ENCODE measurements at places on chromosomes 13 and 19.

DNA sequence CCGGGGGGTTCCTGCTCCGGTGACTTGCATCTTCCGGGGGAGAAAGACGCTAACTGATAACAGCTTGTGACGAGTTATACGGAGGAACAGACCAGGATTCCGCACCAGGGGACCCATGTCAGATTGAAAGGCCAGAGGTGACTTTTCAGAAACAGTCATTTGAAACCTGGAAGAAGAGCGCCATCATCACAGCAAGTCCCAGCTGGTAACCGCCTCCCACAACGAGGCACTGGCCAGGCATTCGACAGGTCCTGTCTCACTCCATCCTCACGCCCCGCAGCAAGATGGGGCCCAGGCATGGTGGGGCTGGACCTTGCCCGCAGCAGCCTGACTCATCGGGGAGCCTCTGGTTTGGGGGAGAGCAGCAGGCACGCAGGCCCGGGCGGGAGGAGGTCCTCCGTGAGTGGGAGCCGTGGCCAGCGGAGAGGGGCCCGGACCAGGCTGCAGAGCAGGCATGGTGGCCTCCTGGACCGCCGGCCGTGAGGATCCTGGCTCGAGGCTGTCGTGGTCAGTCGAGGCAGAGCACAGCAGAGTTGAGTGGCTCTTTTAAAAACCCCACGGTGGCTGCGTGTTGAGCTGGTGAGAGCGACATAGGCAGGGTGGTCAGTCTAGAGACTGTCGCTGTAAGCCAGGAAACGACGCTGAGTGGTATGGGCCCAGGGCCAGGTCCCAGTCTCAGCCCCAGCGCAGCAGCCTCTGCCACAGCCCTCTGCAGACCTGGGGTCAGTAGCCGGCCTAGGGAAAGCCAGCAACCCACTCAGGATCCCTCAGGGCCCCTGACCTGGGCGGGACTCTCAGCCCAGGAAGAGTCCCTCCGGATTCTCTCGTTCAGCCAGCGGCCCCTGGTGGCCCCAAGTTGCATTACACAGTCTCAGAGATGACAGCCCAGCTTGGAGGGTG is 94.9 kb upstream of the MCF2L start:
- DNase-seq = peak; percentile 18

GRCh38 chr13:41199079-41199478 is 4.7 kb upstream of the KBTBD7 start:
- DNase-seq = no peak

- DNase-seq = peak; percentile 82
Measured at GRCh38 chr19:16070366-16070990, 5.8 kb upstream of the TPM4 start.

GRCh38 chr13:61029064-61029463 is 386.6 kb downstream of the PCDH20 start:
- DNase-seq = no peak

DNA sequence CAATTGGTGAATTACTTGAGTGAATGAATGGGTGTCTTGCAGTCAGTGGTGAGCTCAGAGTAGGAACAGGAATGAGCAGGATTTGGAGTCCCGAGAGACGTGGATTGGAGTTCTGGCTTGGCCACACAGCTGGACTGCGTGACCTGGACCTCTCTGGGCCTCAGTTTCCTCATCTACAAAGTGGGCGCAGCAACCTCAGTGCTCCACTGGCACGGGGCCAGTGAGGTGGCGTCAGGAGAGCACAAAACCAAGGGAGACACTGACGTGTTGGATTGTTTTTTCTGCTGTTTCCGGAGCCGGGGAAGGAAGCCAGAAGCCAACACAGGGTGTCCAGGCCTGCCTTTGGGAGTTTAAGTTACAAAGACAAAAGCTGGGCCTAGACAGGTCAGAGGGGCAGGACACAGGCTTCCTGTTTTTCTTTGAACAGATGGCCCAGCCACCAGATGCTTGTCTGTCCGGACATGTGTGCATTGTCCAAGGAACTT is 6.5 kb upstream of the DOCK6 start:
- DNase-seq = no peak

DNA sequence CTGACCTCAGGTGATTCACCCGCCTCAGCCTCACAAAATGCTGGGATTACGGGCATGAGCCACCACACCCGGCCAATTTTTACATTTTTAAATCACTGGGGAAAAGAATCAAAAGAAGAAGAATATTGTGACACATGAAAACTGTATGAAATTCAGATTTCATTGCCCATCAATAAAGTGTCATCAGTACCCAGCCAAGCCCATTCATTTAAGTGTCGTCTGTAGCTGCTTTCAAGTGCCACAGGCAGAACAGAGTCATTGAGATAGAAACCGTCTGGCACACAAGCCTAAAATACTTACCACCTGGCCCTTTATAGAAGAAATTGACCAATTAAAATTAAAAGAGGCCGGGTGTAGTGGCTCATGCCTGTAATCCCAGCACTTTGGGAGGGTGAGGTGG is 15.3 kb downstream of the COLGALT1 start:
- DNase-seq = no peak

GRCh38 chr19:31963746-31964145 is 381.7 kb upstream of the ZNF507 start:
- no peak for DNase-seq

DNA sequence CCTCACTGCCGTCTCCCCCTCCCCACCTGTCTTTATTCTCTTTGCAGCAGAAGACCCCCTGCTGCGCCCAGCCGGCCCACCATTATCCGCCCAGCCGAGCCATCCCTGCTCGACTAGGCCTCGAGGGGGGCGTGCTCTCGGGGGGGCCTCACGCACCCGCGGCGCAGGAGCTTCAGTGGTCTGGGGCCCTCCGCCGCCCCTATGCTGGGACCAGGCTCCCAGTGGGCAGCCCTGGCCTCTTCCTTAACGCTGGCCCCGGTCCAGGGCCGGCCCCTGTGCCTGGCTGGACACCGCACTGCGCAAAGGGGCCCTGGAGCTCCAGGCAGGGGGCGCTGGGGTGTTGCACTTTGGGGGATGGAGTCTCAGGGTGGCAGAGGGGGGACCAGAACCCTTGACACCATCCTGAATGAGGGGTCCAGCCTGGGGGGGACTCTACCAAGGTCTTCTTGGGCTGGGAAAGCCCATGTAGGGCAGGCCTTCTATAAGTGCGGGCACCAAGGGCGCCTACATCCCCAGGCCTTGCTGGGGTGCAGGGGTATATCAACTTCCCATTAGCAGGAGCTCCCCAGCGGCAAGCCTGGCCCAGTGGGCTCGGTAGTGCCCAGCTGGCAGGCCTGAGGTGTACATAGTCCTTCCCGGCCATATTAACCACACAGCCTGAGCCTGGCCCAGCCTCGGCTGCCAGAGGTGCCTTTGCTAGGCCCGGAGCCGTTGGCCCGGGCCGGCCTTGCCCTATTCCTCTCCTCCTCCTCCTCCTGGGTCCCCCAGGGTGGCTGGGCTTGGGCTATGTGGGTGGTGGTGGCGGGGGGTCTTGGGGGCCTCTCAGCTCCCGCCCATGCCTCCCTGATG is 4.9 kb downstream of the TMED1 start:
- DNase-seq = no peak

DNA sequence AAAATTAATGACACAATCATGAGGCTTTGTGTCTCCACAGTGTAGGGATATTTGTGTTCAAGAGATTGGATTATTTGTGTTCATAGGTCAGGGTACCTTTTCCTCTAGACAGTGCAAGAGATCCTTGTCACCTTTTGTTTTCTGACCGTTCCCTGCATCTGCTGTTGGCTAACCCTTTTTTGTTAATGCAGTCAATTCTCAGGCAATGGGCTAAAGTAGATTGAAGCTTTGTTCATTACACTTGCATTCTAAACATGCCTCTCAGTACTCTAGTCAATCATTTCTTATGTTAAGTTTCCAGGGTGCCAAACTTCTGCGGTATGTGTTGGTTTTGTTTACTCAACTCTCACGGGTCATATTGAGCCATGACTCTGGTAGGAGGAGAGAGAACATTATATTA is 1.8 kb upstream of the MED4 start:
- no peak for DNase-seq

- DNase-seq = no peak
Measured at GRCh38 chr13:38933786-38934185, 56.8 kb downstream of the STOML3 start.

DNA sequence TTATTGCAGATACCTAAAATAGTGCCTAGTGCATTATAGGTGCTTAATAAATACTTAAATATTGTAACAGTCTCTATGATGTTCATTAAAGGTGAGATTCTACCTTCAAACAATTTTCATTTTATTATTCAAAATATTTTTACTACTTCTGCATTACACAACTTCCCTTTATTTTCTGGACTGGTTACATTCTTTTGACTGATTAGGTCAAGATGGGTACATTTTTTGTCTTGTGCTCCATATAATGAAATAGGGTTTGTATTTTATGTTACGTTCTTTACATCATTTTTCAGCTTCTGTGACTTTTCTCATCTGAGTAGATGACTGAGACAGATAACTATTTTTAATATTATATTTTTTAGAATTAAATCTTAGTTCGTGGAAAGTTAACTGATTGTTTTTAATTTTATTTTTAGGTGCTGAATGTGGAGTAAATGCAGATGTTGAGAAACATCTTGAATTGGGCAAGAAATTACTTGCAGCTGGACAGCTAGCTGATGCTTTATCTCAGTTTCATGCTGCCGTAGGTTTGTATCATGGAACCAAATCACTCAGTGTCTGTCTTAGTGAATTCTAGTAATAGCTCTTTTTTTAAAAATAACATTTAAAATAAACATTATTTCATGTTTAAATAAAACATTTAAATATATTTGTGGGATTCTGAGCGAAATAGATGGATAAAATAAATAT is 32.0 kb downstream of the DNAJC3 start:
- DNase-seq = no peak

- DNase-seq = no peak
Measured at GRCh38 chr19:39846678-39847486, 703 bp upstream of the FBL start.

DNA sequence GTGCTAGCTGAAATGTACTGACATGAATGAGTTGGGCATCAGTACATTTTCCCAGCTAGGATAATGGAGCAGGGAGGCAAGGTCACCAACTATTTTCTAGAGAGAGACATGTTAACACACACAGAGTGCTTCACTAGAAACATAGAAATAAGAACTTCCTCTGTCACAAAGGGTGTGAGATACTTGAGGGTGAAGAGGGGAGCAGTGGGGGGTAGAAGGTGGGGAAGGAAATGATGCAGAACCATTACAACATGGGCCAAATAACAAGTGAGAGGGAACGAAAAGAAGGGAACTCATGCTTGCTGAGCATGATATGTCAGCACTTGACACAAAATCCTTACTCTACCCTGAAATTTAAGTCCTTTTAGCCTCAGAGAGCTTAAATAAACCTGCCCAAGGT is 87.8 kb upstream of the RFC3 start:
- no peak for DNase-seq

DNA sequence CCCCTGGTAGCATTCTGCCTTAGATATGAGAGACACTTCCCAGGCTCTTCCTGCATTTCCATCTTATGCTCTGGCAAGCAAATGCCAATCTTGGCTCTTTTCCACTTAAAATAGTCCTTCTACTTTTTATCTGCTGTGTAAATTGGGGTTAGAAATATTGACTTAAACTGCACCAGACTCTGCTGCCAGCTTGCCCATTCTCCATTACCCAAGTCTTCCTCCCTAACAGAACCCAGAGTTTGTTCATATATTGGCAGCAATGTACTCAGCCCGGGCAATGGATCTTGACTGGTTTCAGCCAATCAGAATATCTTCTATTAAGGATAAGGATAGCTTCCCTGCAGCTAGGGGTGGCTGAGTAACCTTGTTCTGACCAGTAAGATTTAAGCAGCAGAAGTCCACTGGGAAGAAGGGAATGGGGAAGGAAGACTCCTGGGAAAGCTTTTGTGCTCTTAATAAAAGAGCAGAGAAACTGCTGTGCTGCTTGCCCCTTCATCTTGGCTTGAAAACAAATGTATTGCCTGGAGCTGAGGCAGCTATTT is 177.1 kb downstream of the KCNRG start:
- DNase-seq = no peak

DNA sequence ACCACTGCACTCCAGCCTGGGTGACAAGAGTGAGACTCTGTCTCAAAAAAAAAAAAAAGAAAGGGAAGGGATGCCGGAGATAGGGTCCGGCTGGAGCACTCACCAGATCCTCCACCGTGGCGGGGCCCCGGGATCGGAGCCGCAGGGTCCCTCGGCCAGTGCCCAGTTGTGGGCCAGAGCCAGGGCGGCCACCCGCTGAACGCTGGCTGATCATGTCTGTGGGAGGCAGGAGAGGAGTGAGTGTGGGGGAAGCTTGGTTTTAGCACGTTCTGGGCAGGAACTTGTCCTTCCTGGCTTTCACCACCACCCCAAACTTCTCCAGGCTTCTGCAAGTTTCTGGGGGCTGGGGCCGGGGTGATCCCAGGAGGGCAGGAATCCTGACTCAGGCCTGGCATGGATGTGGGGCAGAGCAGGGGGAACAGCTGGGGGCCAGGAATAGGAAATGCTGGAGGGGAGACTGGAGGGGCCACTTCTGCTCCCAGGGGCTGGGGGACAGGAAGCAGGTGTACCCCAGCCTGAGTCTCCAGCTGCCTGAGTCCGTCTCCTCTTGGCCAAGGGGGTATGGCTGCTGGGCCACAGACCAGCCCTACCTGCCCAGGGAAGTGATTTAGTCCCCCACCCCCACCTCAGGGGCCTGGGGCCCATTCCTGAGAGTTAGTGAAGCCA is 4.3 kb upstream of the PTGER1 start:
- no peak for DNase-seq

- no peak for DNase-seq
Measured at GRCh38 chr13:51043310-51043709, 67.8 kb downstream of the C13orf42 start.

All from effector memory CD8-positive, alpha-beta T cell (primary cell).